NCI-H1417 (cell line): ENCODE measurements at places on chromosomes 7 and 10.

GRCh38 chr10:110682348-110682747, 38.2 kb downstream of the RBM20 start:
- no peak for DNase-seq

DNA sequence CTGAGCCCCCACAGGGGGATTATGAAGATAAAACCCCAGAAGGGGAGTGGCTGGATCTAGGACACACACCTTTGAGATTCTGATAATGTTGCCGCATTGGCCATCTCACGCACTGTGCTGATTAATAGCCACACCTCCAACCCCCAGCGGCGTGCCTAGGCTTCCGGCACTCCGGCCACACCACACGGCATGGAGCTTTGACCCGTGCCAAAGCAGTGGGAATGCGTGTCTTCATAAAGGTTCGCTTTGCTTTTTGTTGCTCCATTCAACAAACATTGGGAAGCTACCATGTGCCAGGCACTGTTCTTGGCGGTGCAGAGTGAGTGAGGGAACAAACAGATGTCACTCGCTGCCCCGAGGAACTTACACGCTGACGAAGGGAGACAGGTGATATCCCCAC, 117.6 kb downstream of the TCERG1L start:
- no peak for DNase-seq

DNA sequence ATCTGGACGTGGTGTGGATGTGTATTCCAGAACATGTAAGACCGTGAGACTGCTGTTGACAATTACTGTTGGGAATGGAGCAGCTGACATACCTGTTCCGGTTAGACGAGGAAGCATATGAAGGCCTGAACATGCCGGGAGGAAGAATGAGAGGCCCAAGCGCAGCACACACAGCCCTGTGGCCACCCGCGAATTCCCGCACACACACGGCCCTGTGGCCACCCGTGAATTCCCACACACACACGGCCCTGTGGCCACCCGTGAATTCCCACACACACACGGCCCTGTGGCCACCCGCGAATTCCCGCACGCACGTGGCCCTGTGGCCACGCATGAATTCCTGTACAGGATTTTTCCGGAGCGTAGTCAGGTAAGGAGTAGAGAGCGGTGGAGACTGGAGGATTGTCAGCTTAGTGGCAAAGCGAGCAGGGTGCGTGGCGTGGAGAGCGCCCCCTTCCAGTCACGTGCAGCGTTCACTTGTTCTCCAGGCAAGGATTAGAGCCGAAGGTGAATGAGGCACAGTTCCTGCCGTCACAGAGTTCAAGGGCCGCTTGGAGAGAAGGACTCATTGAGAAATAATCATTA, 9.5 kb upstream of the SUN1 start:
- no peak for DNase-seq

DNA sequence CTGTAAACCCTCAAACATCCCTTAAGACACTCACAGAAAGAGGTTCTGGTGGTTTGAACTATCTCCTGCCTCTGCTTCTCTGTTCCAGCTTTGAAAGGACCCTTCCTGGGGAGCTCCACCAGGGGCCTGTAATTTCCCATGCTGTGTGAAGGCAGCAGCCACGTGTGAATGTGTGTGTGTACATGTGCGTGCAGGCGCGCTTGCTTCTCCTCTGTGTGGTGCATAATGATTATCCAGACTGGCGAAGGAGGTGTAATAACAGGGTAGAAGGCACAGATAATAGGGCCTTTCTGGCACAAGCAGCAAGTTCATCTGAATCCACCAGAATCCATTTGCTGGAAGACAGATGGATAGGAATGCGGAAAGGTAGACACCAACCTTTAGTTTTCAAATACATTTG, 466.5 kb downstream of the GRID1 start:
- peak; percentile 25 for DNase-seq

GRCh38 chr7:19101472-19101871, 16.0 kb downstream of the TWIST1 start:
- DNase-seq: no peak

DNA sequence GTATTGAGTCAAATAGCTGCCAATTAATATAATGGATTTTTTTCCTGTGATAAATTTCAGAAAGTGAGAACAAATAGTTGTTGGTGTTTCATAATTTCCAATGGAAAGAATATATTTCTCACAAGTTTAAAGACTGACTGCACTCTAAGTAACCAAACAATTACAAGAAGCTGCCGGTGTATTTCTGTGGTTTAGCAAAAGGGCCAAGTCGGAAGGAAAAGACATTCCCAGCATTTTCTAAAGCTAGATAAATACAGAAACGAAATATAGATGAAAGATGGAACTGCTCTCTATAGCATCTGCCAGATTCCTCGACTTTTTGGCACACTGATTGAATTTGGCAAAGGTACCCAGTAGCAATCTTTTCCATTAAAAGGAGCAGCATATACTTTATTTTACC, 92.7 kb upstream of the MKX start:
- DNase-seq: no peak
